ENCODE measurements at places on chromosomes 1 and 21.

- DNase-seq, result no peak
Observed at GRCh38 chr1:12408662-12409061, 178.8 kb downstream of the VPS13D start.

DNA sequence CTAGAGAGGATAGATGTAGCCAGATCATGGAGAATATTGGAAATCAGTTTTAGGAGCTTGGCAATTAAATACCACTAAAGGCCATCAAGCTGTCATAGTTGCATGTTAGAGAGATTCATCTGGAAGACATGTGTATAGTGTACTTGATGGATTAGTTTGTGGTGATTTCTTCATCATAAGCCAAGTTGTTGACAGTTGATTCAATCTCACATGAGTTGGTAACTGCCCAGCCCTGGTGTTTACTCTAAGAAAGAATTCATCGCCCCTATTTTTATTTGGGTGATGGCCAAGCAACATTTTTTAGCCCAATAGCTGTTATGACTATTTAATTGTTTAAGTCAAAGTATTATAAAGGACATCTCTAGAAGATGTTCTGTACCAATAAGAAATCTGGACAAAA is 737.6 kb downstream of the PLA2G4A start:
- DNase-seq, result no peak

GRCh38 chr1:201515895-201516294 is 9.0 kb upstream of the CSRP1 start:
- no peak for DNase-seq

DNA sequence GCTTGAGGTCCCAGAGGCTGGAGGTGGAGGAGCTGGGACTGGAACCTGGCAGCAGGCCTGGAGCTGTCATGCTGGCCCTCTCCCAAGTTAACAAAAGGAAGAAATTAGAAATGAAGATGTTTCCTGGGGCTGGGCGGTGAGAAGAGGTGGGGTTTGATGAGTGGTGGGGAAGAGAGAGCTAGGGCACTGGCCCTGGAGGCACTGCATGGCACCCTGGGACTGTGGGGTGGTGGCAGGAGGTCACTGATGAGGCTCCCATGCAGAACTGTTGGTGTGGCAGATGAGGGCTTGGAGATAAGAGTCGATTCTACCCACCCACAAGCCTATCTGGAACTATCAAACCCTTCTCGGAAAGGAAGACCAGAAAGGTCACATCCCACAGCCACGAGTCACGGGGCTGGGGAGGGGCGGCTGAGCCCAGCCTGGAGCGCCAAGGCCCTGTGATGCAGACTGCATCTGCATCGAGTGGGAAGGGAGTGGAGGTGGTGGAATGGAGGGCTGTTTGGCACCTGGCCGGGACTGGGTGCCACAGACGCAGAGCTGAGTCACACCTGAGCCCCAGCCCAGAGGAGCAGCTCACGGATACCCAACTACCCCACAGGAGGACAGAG is 29.4 kb downstream of the MRPL37 start:
- DNase-seq, result no peak

DNA sequence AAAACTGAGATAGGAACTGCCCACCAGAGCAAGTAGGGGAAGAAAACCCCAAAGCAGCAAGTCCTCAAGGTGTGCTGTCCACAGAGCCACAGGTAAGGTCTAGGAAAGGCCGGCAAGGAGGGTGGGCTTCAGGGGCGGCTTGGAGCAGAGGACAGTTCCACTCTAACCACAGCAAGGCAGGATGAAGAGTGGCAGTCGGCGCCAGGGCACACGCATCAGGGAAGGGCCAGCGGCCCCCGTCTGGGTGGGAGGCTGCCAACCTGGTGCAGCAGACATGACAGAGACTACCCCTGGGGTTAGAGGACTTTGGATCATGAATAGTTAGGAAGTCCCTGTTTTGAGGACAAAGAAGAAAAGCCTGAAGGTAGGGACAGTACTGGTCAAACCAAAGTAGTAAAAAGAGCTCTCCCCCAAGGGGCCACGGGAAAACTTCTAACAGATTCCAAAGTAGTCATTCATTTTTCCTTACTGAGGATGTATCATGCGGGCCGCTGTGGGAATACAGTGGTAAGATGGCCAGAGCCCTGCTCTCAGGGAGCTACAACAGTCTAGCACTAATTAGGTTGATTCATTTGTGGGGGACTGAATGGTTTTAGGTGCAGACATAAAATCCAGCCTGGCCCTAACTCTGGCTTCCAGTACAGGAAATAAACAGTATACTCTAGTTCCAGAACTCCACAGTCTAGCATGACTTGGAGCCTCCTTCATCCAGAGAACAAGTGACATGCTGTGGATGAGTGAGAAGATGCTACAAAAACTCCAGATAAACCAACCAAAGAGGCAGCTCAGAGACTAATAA is 3.5 kb upstream of the RAP1GAP start:
- no peak for DNase-seq

DNA sequence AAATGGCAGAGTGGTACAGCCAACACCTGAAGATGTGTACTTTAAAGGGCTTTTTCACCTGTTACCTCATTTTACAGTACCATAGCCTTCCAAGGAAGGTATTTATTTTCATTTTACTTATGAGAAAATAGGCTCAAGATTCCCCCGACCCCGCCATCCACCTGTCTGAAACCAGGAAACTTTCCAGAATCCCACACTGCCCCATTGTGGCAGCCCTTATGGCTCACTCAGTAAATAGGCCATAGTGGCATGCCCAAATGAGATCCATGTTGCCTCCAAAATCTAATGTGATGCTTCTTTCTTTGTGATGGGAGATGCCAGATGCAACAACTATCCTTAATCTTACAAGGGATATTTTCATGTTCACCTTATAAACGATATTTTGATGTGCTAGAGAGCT is 97.8 kb downstream of the EBNA1BP2 start:
- DNase-seq, result no peak

DNA sequence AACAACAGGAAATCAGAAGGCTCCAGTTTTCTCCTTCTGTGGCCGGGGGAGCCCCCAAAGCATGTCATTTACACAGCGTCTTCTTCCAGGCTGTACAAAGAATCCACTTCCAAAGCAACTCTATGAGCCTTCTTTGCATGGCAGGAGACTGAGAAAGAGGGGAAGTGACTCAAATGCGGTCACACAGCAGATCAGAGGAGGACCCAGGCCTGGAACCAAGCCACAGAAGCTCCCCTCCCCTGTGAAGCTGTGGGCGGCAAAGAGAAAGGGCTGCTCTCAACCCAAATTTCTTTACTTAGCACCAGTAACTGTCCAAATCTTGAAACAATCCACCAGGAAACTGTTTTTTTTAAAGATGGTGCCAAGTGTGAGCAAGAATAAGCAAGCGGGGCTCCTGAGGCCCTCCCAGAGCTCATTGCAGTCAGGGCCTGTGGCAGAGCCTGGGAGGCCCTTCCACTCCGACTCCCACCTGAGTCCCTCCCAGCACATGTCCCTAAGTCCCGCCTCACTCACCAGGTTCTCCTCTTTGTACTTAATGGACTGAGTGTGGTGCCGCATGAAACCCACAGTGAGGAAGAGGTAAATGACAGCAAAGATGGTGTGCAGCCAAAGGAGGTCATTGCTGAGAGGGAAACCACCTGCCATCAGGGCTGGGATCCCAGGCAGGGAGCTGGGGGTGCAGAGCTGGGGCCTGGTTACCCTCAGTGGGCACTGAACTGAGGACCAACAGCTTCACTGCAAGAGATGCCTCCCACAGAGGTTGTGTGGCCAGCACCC is 15.9 kb downstream of the TMEM63A start:
- peak; percentile 70 for DNase-seq

DNA sequence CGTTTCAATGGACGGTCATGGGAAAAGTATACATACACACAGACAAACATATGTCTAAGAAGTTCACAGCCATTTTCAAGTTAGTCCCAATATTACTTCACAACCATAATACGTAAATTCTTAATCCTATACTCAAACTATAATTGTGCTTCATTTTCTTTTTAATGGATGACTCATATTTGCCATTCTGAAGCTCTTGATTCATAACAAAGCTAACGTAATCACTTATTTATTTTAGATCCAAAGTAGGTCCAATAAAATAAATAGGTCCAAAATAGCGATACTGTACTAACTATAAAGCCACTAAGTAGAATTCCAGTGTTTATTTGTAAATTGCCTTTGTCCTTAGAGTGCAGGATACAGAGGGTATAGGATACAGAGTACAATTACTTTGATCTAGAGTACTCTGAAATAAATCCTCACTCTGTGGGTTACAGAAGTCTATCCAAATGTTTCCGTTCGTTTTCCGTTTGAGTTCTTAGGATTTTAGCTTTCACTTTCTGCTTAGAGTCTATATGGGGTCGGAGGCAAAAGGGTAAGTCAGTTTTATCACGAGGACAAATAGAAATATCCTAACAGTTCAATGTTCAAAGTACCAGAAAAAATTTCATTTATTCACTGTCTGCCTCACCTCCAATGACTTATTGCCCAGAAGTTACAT is 8.8 kb upstream of the C1orf115 start:
- no peak for DNase-seq

DNA sequence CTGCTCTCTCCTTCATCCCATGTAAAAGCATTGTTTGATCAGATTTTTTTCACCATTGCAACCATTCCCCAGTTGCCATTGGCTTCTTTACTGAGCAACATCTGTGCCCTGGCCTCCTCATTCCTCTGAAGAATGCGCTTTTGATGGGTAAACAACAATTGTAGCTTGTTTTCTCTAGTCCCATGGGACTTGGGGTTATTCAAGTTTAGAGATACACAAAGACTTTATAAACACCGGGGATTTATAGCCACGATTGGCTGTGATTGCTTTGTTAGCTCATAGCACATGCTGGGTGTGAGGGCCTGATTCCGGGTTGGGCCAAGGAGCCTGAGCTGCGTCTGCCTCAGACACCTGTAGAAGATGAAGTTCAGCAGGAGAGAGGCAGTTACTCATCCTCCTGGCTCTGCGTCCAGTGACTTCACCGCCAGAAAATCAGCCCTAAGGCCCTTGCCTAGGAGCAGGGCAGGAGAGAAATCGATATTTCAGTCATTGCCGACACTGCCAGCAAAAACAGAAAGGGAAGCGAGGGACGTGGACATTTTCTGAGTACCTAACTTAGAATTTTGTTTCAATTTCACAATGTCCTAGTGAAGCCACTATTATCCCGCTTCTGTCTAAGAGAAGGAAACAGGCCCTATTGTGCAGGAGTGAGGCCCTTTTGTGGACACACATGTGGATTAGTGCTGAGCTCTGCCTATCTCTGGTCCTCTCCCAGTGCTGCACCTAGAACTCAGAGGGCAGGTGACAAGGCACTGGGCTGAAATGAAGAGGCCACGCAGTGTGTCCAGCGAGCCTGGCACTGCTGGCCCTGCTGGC is 159.8 kb upstream of the USP24 start:
- DNase-seq, result no peak

GRCh38 chr1:202143768-202144401 is 652 bp downstream of the ARL8A start:
- peak; percentile 43 for DNase-seq

DNA sequence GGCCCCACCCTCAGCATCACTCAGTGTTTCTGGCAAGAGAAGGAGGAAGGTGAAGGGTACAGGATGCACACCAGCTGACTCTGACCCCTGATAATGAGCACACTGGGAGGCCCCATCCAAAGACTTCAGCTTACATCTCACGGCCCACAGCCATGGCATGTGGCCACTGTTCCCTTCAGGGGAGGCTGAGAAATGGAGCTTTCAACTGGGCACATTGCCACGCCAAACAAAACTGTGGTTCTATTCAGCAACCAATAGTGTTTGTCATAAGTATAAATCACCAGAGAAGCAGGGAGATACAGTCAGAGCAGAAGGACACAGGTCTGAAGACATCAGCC is 12.7 kb upstream of the TRAF3IP3 start:
- no peak for DNase-seq

DNA sequence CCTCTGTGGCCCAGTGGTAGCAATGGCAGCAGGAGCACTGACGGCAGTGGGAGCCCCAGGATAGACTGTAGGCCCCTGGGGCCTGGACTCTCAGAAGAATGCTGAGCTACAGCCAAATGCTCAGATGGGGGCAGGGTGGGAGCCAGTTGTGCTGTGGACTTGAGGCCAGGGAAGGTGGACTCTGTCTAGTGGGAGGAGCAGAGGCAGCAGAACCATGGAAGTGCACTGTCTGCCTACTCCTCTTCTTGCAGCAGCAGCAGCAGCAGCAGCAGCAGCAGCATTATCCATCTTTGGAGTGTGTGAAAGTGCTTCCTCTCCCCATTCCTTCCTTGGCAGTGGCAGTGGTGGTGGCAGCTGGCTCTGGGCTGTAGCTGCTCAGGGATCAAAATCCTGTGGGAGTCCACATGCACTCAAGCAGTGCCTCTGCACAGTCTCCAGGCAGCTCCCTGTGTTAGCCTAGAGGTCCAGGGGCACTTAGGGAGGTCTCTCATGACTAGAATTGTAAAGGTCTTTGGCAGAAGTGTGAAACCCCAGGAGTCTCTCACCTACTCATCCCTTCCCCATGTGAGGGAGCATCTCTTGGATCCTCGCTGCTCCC is 917.9 kb upstream of the B3GALT2 start:
- no peak for DNase-seq

DNA sequence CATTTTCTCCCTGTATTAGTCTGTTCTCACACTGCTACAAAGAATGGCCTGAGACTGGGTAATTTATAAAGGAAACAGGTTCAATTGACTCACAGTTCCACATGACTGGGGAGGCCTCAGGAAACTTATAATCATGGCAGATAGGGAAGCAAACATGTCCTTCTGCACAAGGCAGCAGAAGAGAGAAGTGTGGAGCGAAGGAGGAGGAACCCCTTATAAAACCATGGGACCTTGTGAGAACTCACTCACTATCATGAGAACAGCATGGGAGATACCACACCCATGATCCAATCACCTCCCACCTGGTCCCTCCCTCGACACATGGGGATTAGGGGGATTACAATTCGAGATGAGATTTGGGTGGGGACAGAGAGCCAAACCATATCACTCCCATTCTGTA is 35.2 kb upstream of the EEIG2 start:
- DNase-seq, result no peak

DNA sequence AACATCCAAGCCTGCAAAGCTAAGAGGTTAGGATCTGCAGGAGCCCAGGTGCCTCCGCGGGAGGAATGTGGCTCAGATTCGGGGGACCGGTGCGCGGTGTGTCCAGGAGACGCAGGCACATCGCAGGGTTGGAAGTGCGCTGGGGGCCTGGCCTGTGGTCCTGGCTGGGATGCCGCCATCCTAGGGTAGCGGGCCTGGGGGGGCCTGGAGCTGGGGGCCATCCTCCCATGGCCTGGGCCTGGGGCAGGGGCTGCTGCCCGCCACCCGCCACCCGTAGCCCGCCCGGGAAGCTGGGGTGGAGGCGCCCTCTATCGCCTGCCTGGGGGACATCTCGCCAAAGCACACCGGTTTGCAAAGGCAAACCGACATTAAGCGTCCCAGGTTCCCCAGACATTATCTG is 170.6 kb upstream of the ARHGEF16 start:
- no peak for DNase-seq

GRCh38 chr21:45822429-45823099 is 159.0 kb upstream of the COL6A1 start:
- DNase-seq, result no peak

All from CD4-positive, alpha-beta T cell treated with Interleukin-12 subunit alpha and Interleukin-12 subunit beta, for 1 hour (primary cell).